Eye (tissue), 1 donor: ENCODE measurements at places on chromosomes 5 and 9.

GRCh38 chr5:73796164-73797131 is 170.5 kb downstream of the ARHGEF28 start:
- no peak for DNase-seq

DNA sequence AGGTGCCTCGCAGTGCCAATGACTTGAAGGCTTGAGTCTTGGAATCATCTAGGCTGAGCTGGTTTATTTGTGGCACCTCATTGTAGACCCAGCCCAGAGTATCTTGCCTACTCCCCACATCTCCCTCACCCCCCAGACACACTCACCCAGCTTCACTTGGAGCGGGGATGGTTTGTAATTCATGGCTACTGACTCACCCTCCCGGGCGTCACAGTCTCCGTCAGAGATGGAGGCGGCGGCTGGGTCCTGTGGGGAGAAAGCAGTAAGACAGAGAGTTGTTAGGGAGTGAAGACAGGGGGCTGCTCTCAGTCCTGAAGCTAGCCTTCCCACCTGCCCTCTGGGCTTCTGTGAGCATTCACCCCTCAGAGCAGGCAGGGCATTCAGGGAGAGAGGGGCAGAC is 29.0 kb upstream of the MYORG start:
- no peak for DNase-seq

GRCh38 chr5:131064669-131065371 is 100.2 kb downstream of the HINT1 start:
- DNase-seq, result no peak

GRCh38 chr5:165397516-165397915 is 1892.1 kb downstream of the MAT2B start:
- DNase-seq, result no peak

DNA sequence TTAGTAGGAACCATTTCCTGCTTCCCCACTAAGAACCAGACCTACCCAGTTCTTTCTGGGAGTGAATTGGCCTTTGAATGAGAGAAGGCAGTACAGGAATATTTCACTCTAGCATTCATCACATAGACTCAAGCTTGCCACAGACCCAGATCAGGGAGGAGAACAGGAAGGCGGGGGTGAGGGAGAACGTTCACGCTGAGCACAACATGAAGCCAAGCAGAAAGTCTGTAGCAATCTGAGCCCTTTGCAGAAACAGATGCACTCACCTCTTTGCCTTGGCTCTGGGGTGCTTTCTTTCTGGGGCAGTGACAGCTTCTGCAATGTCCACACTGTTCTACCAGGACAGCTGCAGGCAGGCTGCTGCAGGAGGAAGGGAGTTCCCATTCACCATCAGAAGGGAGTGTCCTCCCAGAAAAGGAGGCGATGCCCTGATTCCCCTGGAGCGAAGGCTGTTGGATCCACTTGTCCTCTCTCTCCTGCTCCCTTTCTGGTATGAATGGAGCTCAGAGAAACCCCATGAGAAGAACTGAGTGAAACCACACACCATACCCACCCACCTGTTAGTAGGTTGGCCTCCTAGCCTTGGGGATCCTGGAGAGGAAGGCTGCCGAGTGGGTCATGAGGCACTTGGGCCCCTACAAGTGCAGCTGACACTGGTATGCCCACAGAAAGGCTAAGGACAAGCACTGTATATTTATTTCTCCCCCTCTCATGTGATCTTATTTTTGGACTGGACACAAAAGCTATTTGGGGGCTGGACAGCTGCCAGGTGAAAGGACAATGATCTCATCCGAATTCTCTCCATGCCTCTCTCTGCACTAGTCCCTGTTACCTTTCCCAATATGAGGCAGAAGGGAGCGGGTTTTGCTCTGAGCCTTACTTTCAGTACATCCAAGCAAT is 11.7 kb upstream of the FGF1 start:
- peak; percentile 49 for DNase-seq

DNA sequence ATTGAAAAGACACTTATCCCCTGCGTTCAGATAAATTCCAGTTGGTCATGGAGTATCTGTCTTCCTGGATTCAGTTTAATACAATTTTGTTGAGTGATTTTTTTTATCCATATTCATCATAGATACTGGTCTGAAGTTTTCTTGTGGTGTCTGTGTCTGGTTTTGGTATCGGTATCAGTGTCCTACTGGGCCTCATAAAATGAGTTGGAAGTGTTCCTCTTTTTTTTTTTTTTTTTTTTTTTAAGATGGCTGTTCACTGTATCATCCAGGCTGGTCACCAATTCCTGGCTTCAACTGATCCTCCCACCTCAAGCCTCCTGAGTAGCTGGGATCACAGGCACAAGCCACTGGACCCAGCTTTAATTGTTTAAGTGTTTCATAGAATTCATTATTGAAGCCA is 2.9 kb upstream of the CAMSAP1 start:
- no peak for DNase-seq

DNA sequence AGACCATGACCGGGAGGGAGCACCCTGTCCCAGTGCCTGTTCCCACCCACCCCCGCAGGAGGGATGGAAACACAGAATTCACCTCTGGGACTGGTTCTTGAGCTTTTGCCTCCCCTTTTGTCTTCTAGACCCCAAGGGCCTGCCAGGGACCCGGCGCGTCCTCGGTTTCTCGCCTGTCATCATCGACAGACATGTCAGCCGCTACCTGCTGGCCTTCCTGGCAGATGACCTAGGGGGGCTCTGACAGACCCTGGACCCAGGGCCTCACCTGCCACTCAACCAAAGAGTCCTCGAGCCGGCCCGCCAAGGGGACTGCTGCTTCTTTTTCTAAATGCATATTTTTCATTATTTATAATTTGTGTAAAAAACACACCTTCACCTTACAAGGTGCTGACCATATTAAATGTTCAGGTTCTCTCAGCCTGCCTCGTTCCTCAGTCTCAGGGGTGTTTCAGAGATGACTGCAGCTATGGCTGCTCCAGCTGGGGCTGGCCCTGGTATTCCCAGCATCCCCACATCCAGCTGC is 16.9 kb downstream of the CARD19 start:
- DNase-seq, result no peak

DNA sequence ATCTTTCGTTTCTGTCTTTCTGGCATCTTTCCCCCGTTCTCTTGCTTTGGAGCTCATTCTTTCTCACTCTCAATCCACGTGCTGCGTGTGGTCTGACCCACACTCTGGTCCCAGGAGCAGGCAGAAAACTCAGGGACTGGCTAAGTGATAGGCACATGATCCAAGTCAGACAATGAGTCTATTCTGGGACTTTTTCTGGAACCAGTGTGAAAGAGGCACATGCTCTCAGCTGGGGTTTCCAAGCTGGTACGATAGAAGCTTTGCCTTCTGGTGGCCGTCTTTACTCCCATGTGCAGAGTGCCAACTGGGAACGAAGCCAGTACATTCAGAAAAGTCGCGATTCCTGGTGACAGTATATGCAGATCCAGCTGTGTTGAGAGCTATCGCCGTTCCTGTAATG is 94.4 kb downstream of the PDZD2 start:
- DNase-seq, result no peak

- DNase-seq, result peak; percentile 57
Observed at GRCh38 chr5:80711938-80712337, 57.2 kb upstream of the DHFR start.

GRCh38 chr9:87711857-87712800 is 13.8 kb upstream of the CTSL start:
- peak; percentile 51 for DNase-seq

DNA sequence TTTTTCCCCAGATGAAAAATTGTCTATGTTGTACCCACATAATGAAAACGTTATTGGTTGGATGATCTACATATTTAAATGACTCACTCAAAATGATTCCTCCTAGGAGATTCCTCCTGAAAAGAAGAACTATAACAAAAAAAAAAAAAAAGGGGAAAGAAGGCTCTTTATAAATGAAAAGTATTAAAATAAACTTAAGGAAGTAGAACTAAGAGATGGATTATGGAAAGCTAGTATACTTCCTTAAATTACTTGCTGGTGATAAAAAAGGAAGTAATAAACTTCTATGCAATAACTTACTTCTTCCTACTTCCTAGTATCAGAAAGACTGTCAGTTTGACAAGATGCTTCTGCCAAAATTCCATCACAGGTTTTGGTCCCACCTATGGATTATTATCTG is 1087.7 kb downstream of the CDH12 start:
- no peak for DNase-seq

- no peak for DNase-seq
Observed at GRCh38 chr5:108638021-108638420, 109.7 kb upstream of the FER start.

DNA sequence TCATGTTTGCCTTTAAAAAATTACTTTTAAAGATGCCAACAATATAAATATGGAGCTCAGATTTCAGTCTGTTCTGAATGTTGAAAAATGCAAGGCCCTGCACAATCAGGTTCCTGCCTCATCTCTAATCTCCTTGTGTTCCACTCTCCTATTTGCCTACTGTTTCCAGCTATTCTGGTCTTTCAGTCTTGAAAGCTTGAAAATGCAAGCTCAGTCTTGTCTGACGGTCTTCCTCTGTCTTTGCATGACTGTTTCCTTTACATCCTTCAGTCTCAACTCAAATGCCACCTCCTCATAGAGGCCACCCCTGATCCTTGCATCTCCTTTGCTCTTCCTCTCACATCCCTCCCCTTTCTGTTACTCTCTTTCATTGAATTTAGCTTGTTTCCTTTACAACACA is 354.9 kb downstream of the KIF4B start:
- DNase-seq, result no peak

- DNase-seq, result no peak
Observed at GRCh38 chr9:98522487-98522886, 186.2 kb downstream of the GABBR2 start.

GRCh38 chr5:122673343-122673742 is 101.5 kb upstream of the SNX2 start:
- peak; percentile 30 for DNase-seq

DNA sequence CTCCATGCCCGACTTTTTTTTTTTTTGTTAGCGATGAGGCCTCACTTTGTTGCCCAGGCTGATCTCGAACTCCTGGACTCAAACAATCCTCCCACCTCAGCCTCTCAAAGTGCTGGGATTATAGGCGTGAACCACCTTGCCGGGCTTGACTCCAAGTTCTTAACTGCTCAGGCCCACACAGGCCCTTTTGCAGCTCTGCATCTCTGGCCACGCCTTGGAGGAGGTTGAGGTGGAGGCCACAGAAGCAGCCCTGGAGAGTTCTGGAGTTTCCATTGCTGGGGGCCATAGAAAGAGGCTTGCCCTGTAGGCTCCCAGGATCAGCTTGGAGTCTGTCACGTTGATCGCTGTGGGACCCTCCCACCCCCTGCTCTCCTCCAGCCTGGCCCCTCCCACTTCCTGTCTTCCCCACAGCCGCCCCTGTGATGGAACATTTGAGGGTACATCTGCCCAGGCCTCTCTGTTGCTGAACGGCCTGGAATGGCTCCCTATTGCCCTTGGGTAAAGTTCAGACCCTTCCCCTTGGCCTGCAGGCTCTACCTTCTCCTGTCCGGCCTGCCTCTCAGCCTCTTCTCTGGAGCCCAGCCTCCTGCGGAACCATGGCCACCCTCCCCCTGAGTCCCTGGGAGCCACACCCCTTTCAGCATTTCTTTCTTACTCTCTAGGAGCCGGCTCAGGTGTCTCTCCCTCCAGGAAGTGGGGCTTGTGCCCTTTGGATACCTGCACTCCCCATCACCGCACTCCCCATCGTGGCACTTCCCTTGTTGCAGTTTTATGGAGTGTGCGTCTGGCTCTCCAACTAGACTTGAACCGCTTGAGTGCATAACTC is 30.4 kb upstream of the IER5L start:
- no peak for DNase-seq

GRCh38 chr9:24011881-24012280 is 185.8 kb upstream of the ELAVL2 start:
- DNase-seq, result peak; percentile 74

- DNase-seq, result no peak
Observed at GRCh38 chr9:69820955-69821788, 555 bp downstream of the CFAP95 start.

GRCh38 chr5:64147849-64148441 is 17.7 kb upstream of the RNF180 start:
- DNase-seq, result peak; percentile 74

- DNase-seq, result peak; percentile 80
Observed at GRCh38 chr9:123377211-123377971, 21.4 kb downstream of the CRB2 start.

GRCh38 chr5:58754250-58754649 is 171.4 kb downstream of the RAB3C start:
- DNase-seq, result no peak
